Heart right ventricle (tissue), 16 donors: ENCODE measurements at places on chromosomes 12 and 14.
A peak's percentile ranks its signal among the peaks of the same experiment; 100 is the strongest.

DNA sequence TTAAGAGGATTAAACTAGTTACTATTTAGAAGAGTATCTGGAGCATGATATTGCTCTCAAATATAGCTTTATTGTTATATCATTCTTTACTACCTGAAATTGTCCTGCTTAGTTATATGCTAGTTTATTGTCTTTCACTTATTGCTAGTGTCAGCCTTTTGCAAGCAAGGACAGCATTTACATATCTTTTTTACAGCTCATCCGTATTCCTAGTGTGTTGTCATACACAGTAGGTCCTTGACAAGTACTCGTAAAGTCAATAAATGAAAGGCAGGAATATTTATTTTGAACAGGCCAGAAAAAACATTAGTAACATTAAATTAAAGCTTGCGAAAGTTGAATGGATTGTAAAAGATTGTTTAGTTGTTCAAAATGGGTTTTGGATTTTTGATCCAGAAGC, 35.0 kb downstream of the CRADD start:
- DNase-seq: no peak

DNA sequence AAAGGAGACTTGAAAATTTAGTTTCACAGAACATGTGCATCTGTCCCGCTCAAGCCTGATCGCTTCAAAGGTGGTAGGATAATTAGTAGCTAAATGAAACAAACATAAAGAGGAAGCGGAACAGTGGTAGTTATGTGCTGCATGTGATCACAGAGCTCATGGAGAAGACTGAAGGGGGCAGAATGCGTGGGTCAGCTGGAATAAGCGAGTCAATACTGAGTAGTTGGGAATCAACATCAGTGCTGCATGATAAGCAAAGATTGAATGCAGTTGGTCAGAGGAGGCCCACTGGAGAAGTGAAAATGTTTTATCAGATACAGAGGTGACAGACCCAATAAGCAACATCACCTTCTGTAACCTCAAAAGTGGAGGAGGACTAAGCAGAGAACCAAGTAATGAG, 95.1 kb upstream of the RFX4 start:
- no peak for DNase-seq

DNA sequence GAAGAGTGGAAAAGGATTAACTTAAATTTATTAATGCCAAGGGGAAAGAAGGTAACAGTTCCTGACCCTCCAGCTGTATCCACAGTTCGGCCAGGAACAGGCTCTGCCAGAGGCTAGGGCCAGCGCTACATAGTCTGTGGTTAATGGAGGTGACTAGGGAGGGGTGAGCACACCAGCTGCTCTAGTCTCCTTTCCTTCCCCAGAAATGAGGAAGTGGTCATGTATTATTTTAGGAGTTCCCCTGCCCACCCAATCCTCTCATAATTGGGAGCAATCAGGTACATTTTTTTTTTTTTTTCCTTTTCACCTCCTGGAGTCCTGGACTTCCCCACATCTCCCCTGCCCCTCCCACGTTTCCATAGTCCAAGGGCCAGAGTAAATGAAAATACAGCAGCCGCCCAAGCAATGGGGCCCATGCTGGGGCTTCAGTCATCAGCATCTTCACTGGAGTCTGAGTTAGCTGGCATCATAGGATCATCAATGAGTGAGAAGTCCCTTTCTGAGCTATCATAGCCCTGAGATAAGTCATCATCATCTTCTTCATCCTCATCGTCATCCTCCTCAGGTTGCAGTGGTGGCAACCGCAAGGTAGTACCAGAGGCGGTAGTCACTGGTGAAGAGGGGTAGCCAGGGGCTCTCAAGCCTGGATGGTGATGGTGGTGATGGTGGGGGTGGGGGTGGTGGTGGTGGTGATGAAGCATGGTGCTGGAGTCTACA, 1.5 kb upstream of the SUPT16H start:
- DNase-seq: no peak

GRCh38 chr12:28872654-28873268, 276.3 kb upstream of the FAR2 start:
- DNase-seq: peak; percentile 10

DNA sequence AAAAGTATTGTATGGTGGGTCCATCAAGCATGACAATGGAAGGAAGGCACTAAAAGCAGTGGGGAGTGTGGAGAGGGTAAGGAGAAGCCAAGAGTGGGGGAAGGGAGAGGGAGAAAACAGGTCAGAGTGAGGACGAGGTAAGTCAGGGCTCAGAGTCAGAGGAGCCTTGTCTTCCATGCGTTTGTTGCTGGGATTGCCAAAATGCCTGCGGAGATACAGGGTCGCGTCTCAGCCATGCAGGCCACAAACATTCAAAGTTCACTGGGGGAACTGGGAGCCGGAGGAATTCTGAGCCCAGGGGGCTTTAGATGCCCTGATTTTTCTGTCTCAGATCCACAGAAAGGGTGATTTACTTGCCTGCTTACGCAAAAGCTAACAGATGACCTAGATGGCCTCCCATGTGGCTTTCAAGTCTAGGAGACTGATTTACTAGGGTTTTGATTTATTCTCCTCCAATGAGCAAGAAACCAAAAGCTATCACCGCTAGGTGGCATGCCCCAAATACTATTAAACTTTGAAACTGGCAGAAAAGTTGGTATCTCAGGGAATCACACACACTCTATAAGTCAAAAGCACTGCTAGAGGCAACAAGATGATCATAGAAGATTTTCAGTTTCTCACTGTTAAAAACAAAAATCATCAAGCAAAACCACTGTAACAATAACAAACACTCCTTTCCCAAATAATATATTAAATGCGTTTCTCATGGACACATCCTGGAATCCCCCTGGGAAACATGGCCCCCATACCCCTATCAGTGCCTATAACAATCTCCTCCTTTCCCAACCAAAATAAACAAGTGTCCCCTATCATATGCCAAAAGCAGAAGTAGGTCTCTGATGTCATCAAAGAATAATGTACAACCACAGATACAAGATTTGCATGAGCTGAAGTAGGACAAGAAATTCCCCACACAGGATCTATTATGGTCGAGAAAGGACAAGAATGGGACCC, 26.6 kb upstream of the MDM1 start:
- DNase-seq: no peak

DNA sequence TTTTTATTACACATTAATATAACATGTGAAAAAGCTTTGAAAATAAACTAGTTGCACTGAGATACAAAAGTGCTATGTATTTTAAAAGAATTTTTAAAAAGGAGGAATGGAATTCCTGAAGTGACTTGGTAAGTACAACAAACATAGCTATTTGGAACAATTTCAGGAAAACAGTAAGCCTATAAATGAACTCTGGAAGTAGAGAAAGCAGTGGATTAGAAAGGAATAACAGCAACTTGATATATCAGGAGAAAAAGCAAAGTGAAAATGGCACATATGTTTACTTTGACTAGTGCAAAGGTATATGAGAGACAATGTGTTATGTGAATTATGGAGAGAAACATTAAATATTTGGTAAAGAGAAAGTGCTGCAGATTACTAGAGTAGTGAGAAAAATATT, 811.7 kb downstream of the C12orf50 start:
- no peak for DNase-seq

- DNase-seq: no peak
Observed at GRCh38 chr12:111222523-111222922, 146.4 kb downstream of the PHETA1 start.
